Stimulated activated CD4-positive, alpha-beta T cell treated with anti-CD3 and anti-CD28 coated beads, Interleukin-2, amount 100 ng/mL, for 4 hours (primary cell): ENCODE measurements at places on chromosomes 3 and 15.

DNA sequence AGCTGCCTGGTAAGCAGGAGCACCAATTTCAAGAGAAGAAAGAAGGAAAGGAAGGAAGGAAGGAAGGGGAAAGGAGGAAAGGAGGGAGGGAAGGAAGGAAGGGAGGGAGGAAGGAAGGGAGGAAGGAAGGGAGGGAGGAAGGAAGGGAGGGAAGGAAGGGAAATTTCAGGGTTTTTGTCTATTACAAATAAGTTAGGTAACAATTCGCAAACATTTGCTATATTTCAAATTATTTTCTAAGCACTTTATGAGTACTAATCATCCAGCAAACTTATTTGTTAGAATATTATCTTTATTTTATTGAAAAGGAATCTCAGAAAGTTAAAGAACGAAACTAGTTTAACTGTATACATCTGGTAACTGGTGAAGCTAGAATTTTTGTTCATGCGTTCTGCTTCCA, 921.7 kb downstream of the TBL1XR1 start:
- no peak for DNase-seq

DNA sequence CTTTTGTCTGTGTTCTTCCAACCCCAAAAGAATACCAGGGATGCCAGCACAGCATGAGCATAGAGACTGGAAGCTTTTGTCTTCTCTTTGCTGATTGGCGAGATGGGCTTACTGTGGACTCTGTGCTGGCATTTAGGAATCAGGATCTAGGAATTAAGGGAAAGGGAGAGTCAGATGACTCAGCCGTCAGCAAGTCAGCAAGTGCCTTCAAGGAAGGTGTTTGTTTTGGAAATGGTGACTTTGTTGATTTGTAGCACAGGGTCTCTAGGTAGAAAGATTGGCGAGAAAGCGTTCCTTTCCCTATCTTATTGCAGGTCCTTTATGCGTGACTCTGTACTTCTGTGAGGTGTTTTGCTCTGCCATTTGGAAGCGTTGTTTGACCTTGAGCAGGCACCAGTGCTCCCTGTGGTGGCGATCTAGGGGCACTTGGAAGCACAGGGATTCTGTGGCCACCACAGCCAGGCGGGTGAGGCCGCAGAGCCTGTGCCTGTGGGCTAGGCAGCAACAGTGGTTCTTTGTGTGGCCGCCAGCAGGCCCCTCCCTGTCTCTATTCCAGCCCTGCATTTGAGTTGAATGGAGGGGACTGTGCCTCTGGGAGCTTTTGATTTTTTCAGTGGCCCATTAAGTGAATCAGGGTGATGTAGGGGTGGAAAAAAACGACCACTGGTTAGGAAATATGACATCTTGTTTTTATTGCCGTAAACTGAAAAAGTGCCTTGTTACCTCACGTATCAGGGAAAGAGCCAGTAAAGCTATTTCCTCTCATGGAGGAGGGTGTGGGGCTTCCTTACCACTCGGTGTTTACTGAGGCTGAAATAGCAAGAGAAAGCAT, 19.0 kb downstream of the FAN1 start:
- DNase-seq, result no peak

DNA sequence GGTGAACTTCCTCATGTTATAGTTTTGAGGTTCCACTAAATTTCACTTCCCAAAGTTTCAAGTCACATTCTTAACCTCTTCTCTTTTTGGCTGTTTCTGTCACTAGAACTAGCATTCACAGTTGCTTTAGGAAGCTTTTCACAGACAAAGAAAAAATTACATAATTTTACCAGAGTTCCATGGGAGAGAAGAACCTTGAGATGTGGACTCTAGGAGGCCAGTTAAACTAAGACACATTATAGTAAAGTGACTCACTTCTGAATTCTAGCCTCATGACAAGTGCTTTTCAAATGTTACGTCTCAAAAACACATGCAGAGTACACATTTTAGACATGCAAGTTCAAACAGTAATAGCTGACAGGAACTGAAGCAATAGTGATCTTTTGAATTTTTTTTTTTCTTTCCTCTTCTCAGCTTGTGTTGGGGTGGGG, 39.9 kb upstream of the LRTM1 start:
- no peak for DNase-seq

GRCh38 chr15:46901001-46901400, 816.3 kb upstream of the SEMA6D start:
- no peak for DNase-seq

DNA sequence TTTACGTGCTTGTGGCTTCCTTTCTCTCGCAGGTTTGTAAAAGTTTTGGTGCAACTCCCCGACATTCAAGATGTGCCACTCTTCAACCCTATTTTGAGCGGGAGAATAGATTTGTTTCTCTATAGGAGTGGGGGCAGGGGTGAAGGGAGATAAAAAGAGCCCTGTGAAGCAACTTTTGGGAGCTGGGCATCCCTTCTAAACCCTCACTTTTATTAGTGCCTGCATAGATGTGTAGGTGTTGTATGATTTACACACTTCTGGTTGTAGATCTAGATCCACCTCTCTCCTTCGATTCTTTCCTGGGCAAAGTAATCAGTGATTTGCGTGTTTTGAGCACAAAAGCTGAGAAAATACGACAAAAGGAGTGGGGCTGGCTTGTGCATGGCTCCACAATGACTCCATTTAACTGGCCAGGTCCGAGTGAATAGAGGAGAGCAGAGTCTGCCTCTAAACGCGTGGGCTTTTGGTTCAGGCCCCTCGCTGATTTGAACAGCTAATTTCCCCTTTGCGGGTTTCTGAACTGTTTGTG, 17.7 kb downstream of the SOX2 start:
- no peak for DNase-seq

DNA sequence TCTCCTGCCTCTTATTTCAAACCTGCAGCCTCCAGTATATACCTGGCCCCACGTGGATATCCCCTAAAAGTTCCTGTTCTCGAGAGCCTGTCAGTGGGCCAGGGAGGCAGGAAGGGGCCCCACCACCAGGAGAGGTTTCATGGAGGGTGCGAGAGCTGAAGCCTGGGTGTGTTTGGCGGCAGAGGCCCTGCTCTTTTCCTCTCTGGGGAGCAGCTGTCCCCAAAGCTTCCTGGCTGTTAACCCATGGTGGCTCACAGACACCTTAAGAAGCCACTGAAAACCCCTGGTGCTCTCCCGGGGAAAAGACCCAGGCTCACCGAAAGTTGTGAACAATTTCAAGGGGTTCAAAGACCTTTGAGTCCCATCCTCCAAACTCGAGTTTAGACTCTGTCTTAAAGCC, 1.1 kb downstream of the PRRT3 start:
- DNase-seq, result no peak

GRCh38 chr15:58665672-58666071, 83.8 kb downstream of the ADAM10 start:
- DNase-seq, result no peak

DNA sequence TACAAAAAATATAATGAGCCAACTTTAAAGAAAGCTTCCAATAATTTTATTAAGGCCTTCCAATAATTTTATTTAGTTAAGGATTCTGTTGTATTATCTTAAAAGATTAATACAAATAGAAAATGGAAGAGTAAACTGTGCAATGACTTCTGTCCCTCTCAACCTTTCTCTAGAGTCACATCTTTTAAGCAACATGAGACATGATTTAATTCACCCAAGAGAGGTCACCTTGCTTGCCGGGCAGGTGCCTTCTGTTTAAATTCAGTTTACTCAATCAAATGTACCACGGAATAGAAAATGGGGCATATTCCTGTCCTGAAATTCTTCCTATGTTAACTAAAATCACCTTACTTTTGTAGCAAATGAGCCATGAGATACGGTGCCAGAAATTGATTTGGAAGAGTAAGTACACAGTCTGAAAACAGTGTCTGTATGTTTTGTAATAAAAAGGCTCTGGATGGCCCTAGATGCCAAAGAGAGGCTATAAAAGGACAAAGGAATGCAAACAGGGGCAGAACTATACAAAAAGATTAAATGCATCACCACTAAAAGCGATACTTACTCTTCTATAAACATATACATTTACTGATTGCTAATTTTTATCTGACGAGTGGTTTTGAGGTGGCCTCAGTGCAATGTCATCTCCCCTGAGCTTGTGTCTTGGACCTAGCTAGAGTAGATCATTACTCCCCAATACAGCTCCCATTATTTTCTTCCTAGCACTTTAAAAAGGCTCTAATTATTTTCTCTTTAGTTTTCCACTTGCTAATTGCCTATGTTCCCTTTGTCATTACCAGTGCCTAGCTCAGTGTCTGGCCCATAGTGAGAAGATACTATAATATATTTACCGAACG, 134.0 kb downstream of the FHIT start:
- DNase-seq, result no peak

DNA sequence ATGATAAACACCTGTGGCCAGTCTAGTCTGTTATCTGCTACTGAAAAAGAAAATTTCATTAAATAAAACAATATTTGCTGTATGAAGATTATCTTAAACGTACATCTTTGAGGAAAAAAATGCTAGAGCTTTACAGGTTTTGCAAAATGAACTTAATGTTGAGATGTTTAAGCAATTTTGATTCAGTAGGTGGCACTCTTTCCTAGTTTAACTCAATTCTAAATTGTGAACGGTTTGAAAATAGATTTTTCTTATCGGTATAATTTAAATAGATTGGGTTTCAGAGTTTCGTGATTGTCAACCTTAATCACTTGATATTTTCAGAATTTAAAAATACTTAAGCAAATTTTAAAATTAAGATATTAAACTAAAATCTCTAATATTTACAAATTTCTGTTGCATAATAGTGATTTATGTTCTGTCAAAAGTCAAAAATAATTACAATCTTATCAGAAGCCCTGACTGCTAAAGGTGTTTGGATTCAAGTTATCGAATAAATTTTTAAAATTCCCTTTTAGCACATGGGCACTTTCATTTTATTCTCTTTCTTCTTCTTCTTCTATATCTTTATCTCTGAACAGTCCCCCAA, 7.0 kb upstream of the RNF111 start:
- no peak for DNase-seq

GRCh38 chr3:117277816-117278215, 568.2 kb downstream of the TUSC7 start:
- DNase-seq, result no peak
